ENCODE measurements at places on chromosomes 7 and 10.
A peak's percentile ranks its signal among the peaks of the same experiment; 100 is the strongest.

- peak; percentile 86 for DNase-seq
These were observed 73.8 kb upstream of the PRLHR start for GRCh38 chr10:118669020-118669791.

DNA sequence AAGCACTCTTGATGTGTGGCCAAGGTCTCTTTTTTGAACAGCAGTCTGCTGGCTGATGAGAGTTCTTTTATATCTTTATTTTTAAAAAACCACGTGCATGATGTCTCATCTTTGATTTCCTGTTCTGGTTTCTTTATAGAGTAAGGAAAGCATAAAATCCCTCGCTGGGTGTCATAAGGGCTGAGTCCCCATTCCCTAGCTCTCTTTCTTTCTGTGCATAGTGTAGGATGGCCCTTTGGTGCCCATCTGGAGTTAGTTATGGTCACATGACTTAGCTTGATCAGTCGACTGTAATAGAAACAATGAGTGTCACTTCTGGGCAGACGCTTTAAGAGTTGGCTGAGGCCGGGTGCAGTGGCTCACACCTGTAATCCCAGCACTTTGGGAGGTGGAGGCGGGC, 38.5 kb downstream of the GHRHR start:
- peak; percentile 26 for DNase-seq

- DNase-seq: no peak
These were observed 263.0 kb upstream of the ZWINT start for GRCh38 chr10:56624082-56624481.

DNA sequence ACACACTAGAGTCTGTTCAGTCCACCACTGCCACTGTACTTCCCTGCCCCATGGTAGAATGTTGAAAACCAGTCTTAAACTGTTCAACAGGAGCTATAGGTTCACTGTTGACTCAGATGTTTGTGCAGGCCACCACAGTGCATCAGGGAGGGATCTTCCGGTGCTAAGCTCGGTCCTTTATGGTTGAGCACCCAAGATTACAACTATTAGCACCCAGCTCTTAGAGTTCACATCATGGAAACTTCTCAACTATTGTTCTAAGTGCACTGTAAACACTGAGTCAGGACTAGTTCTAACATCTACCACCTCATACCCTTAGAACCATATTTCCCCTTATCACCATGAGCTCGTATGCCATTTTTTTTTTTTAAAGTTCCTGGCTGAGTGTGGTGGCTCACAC, 97.1 kb upstream of the MXI1 start:
- DNase-seq: no peak

DNA sequence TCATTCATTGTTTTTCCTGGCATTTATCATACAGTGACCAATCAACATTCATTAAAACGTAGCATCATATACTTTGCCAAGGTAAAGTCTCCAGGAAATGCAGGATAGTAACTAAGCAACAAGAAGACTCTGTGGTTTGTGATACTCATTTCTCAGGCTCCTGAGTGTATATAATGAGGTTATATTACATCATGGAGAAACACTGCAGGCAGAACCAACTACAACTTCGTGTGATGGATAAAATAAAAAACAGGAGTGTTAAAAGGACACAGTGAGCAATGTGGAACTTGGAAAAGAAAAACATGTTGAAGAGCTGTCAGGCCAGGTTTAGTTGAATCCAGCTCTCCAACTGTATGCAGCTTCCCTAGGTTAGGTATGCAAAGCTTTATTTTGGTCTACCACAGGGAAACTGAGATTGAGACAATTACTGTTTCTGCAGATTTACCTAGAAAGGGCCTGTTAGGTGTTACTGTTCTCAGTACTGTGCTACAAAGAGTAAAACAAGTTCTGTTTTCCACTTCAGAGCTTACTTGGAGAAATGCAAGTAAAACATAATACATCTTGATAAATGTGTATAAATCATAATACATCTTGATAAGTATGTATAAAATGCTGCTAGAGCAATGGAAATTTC, 7.8 kb upstream of the CCNY start:
- peak; percentile 70 for DNase-seq
